ENCODE measurements at places on chromosomes 13 and 19.
A peak's percentile ranks its signal among the peaks of the same experiment; 100 is the strongest.

- DNase-seq: no peak
Observed at GRCh38 chr13:25141042-25141441, 31.0 kb downstream of the AMER2 start.

GRCh38 chr19:15285896-15286591 lies 46.3 kb downstream of the BRD4 start:
- peak; percentile 84 for DNase-seq

DNA sequence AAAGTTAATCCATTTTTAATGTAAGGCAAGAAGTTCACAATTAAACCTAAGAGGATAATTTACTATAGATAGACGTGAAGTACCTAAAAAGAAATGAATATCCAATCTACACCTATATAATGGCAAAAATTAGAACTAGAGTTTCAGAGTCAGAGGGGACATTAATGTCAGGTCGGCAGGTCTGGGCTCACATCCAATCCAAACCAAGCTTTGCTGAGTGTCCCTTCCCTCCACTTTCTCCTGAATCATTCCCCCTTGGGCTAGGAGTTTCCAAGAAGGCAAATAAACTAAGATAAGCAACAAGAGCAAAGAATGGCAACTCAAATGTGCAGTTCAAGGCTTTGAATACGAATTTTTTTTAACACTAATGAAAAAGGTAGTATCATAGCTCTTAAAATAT lies 2.9 kb downstream of the FLT3 start:
- DNase-seq: no peak

GRCh38 chr19:39555883-39556282 lies 15.9 kb upstream of the EID2 start:
- peak; percentile 65 for DNase-seq

GRCh38 chr13:75694722-75695121 lies 58.6 kb downstream of the LMO7 start:
- no peak for DNase-seq

DNA sequence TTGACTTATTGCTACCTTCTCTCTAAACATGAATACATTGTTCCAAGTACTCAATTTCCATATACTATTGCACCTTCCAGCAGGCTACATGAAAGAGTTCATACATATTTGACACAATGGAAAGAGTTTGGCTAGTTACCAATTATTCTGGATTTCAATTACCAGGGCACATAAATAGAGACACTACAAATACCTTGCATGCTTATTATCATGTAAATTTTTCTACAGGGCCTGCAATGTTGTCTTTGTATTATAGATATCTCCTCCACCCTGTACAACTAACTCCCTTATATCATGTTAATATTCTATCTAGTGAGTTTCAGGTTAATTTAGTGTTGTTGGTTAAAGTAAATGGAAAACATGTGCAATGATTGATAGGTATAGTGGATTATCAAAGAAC lies 540.7 kb upstream of the SLITRK5 start:
- no peak for DNase-seq

DNA sequence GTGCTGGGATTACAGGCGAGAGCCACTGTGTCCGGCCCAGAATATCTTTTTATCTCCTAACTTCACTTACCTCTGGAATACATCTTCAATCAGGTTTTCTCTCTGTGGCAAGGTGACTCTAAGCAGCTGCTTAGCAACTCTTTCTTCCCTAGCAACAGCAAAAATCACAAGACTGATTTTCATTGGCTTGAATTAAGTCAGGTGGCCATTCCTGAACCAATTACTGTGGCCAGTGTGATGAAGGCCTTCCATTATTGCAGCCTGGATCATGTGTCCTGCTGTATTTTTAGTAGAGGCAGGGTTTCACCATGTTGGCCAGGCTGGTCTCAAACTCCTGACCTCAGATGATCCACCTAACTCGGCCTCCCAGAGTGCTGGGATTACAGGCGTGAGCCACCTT lies 9.0 kb upstream of the LTBP4 start:
- peak; percentile 81 for DNase-seq

- DNase-seq: peak; percentile 55
Observed at GRCh38 chr19:37991841-37992248, 84.8 kb downstream of the SIPA1L3 start.

- DNase-seq: no peak
Observed at GRCh38 chr13:107361666-107362065, 793.7 kb upstream of the ARGLU1 start.

GRCh38 chr13:100633461-100633860 lies 41.1 kb downstream of the TMTC4 start:
- no peak for DNase-seq

DNA sequence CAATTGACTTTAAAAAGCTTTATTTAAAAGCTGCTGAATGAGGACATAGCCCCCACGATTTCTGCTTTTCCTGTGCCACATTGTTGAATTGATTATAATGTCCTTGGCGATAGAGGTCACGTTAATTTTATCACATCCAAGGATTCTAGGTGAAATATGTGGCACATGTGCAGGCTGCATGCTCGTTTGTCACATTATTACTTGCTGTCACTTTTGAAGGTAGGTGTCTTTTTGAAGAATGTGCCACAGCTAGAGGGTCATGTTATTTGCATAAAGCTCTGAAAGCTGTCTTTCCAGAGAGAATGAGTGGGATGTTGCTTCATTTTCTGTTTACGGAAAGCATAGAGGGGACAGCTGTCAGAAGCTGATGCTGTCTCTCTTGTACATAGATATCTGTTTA lies 927.6 kb upstream of the ATXN8OS start:
- DNase-seq: no peak

GRCh38 chr13:78185700-78186099 lies 267.1 kb upstream of the EDNRB start:
- no peak for DNase-seq

- no peak for DNase-seq
Observed at GRCh38 chr19:37654629-37655300, 500 bp downstream of the ZFP30 start.
